ENCODE measurements at places on chromosomes 1 and 21.

DNA sequence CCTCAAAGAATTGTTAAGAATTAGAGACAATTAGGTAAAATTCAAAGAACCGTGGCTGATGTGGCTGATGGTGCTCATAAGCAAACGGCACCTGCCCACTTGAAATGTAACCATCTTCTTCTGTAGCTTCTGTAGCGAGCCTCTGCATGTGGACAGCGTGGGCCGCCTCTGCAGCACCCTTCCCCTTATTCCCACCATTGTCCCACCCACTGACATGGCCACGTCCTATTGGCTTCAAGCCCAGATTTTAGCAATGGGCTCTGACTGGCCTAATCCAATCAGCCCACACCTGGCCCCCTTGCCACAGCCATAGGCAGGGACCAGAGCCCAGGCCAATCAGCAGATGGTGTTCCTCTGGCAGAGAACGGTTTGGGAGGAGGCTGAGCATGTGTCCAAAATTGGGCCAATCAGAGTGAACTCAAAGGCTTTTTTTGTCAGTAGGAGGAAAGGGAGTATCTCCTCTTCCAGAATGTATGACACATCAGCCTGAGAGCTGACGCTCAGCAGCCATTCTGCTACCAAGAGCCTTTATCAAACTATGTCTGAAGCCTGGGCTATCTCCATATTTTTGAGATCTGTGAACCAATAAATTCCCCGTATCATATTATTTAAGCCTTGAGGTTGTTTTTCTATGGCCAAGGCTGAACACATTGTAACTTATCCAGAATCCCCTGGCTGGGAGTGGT is 518.5 kb downstream of the SMYD3 start:
- no peak for DNase-seq

DNA sequence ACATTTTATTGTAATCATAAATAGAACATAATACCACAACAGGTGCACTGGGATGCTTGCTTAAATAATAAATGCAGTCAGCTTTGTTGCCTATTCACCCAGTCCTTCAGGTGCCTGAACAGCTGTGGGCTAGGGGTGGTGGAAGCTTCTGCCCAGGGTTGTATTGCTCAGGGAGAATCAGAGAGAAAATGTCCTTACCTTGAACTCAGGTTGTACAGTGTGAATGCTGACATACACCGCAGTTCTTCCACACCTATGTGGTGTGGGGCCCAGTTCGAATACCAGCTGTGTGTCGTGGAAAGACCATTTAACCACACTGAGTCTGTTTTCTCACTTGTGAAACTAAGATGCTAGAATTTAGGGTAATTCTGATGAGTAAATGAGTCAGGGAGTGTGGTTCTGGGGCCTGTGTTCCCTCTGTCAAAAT is 115.7 kb upstream of the ATP1A1 start:
- no peak for DNase-seq

DNA sequence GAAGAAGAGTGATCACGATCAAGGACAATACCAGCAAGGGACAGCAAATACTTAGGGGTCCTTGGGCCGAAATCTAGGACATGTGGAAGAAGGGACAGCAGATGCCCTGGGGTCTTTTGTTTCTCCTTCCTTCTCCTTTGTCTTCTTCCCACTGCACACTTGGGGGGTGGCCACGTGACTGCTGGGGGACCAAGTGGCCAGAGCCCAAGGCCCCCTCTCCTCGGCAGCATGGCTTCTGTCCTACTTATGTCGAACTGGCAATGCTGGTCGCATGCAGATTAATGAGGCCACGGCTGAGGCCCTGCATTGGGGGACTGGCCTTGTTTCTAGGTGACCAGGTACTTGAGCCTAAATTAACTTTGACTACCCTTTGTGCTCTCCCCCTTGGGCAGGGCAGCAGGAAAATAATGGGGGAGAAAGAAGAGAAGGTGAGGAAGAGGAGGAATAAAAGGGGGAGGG is 83.0 kb downstream of the GRIK3 start:
- DNase-seq, result no peak

DNA sequence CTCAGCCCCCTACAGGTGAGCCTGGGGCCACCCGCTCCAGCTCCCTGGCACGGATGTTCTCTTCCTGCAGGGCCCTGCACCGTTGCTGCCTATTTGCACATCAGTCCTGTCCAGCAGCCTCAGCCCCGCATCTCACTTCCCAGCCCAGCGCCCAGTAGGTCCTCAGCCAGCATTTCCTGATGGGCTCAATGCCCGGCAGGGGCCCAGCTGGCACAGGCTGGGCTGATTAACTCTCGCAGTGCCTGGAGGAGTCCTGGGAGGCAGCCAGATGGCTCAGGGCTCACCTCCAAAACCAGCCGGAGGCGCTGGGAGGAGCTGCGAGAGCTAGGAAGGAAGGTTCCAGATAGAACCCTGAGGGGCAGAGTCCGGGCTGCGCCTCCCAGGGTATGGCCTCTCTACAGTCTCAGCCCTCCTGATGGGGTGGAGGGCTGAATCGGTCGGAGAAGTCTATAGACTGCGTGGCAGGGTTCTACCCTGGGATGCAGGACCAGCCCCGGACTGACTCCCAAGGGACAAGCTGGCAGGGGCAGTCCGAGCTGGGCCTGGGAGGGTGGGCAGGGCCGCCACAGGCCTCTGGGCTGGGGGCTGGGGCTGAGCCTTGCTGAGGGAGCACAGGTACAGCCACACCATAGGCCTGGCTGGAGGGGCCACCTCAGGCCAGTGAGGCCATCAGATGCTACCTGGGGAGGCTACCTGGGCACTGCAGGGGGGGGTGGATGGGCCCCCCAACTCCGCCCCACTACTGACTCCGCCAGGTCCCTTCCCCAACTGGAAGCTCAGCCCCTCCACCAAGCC is 19.2 kb upstream of the CLSTN1 start:
- DNase-seq, result peak; percentile 88

DNA sequence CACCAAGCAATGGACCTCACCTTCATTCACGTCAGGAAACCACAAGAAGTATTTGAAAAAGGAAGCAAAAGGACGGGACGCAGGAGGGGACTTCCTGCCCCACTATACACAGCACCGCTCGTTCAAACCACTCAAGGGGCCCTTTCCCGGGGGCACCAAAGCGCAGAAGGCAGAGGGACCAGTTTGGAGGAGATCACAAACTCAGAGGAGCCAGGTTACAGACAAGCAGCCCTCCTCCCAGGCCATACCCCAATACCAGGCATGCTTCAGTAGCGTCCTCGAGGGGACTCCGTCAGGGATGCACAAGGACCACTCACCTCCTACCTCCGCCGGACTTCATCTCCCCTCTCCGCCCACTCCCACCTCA is 685 bp downstream of the CRTC2 start:
- DNase-seq, result no peak

GRCh38 chr1:48728584-48728983 is 48.1 kb downstream of the BEND5 start:
- no peak for DNase-seq

GRCh38 chr21:42524341-42525028 is 10.8 kb downstream of the SLC37A1 start:
- DNase-seq, result no peak

GRCh38 chr1:15848143-15848928 is 829 bp downstream of the SPEN start:
- no peak for DNase-seq

All from dorsolateral prefrontal cortex (tissue), 122 donors.